ENCODE measurements at places on chromosomes 7 and 10. TPM values are rescaled to one million over a fixed set of nuclear protein-coding genes. Genes with fewer than 3 reads are reported as not detected.

Gene TRIM56
- 78.6 TPM for total RNA-seq

Gene PRKCQ
- total RNA-seq: 61.3 TPM

Gene EBLN1
- not detected for total RNA-seq

Gene SPDYE8
- total RNA-seq: not detected

GRCh38 chr7:72326365-72326764 lies 85.8 kb downstream of the CALN1 start:
- H3K36me3 ChIP-seq: no peaks in the 10 kb centered on the region
- H3K27ac ChIP-seq: no peak overlapping the region
- H3K4me1 ChIP-seq: no peaks in the 10 kb centered on the region
- no peak overlapping the region for H3K4me3 ChIP-seq
- no peak for DNase-seq

DNA sequence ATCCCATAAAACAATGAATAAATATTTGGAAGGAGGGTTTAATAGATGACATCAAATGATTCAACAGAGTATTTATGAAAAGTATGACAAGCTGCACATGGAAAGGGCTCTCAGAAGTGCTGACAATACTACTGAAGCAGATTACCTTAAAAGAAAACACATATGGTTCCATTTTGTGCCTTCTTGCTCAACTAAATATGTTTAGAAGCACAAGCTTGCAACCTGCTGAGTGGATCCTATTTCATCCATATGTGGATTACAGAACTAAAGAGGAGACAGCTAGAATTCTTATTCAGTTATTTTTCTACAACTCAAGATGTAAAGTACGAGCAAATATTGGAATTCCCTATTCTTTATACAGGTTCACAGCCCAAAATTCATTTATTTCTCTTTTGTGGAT lies 340.6 kb downstream of the TFEC start:
- H3K27ac ChIP-seq: no peak overlapping the region
- H3K4me3 ChIP-seq: no peak overlapping the region
- H3K27me3 ChIP-seq: no peaks in the 10 kb centered on the region
- no peaks in the 10 kb centered on the region for H3K4me1 ChIP-seq
- DNase-seq: no peak
- no peaks in the 10 kb centered on the region for H3K36me3 ChIP-seq

DNA sequence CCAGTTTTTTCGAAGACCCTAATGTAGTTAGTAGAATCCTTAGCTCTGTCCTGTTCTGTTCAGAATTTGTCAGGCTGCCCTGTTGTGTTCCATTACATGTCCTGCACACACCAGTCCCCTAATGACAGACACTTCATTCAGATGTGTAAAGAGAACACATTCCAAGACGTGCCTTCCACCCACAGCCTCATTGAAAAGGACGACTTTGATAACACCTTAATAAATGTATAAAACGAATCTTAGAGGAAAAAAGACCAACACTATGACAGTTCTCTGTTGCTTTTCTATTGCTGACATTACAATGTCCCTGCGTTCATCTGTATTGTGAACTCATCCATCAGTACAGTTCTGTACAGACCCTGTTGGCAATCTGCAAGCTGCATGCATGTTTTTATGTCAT lies 3.5 kb downstream of the LRRTM3 start:
- peaks cover 22% of the 10 kb centered on the region for H3K27me3 ChIP-seq
- DNase-seq: no peak
- H3K4me1 ChIP-seq: peaks cover 2% of the 10 kb centered on the region
- H3K36me3 ChIP-seq: no peaks in the 10 kb centered on the region
- no peak overlapping the region for H3K27ac ChIP-seq

- no peak overlapping the region for H3K27ac ChIP-seq
- H3K36me3 ChIP-seq: no peaks in the 10 kb centered on the region
- H3K4me3 ChIP-seq: no peak overlapping the region
- no peak for DNase-seq
These were observed 69.6 kb downstream of the SHOC2 start for GRCh38 chr10:110989016-110989415.

GRCh38 chr10:329361-330099 lies 194.3 kb downstream of the ZMYND11 start:
- no peaks in the 10 kb centered on the region for H3K27me3 ChIP-seq
- H3K4me3 ChIP-seq: peak overlapping the region; percentile 20
- no peak for DNase-seq

- H3K27me3 ChIP-seq: no peaks in the 10 kb centered on the region
- no peaks in the 10 kb centered on the region for H3K36me3 ChIP-seq
- H3K4me3 ChIP-seq: no peak overlapping the region
These were observed 87.1 kb downstream of the DYNC1I1 start for GRCh38 chr7:95859429-95859828.

GRCh38 chr7:157874870-157875229 lies 538.0 kb downstream of the DNAJB6 start:
- peak; percentile 29 for DNase-seq
- H3K27ac ChIP-seq: no peak overlapping the region
- no peaks in the 10 kb centered on the region for H3K36me3 ChIP-seq
- H3K27me3 ChIP-seq: peaks cover 12% of the 10 kb centered on the region

GRCh38 chr10:114081911-114082583 lies 38.4 kb downstream of the ADRB1 start:
- no peaks in the 10 kb centered on the region for H3K4me1 ChIP-seq
- DNase-seq: no peak
- no peak overlapping the region for H3K27ac ChIP-seq
- no peak overlapping the region for H3K4me3 ChIP-seq
- no peaks in the 10 kb centered on the region for H3K36me3 ChIP-seq
- no peaks in the 10 kb centered on the region for H3K27me3 ChIP-seq
